ENCODE measurements at places on chromosomes 2 and 18. TPM values are rescaled to one million over a fixed set of nuclear protein-coding genes. Genes with fewer than 3 reads are reported as not detected.

- no peak for DNase-seq
Measured at GRCh38 chr2:181438261-181438660, 18.9 kb upstream of the ITGA4 start.

- DNase-seq = no peak
Measured at GRCh38 chr18:23812546-23813440, 123.5 kb downstream of the LAMA3 start.

The CTDSP1 gene
- polyA plus RNA-seq = 132 TPM

DNA sequence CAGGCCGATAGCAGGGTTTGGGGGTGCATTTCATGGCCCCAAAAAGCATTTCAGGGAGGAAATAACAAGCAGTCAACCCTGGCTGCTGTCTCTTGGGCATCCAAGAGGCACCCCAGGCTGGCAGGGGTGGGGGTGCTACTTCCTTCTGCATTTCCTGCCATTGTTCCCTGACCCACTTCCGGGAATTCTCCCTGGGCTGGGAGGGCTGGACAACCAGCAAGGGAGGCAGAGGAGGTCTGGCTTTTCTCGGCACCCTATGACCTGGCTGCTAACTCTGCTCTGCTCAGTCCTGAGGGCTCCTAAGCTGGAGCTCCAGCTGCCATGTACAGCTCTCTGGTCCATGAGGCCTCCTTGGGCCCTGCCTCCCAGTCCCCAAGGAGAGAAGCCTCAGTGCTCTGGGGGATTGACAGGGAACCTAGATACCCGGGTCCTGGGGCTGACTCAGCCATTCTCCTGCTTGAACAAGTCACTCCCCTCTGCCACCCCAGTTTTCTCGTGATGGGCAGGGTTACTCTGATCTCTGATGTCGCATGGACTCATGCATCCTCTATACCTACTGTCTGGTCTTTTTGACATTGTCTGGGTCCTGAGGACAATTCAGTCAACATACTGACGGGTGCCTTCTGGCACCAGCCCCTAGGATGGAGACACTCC is 47.2 kb downstream of the DYSF start:
- DNase-seq = no peak

The FOXD4L1 gene
- polyA plus RNA-seq = 0.16 TPM

GRCh38 chr2:217943446-217944321 is 59.1 kb downstream of the TNS1 start:
- DNase-seq = no peak

GRCh38 chr18:61216051-61216450 is 117.2 kb upstream of the CDH20 start:
- DNase-seq = no peak

- DNase-seq = no peak
Measured at GRCh38 chr18:63892566-63892965, 5.1 kb downstream of the SERPINB2 start.

- no peak for DNase-seq
Measured at GRCh38 chr2:198383392-198383791, 579.0 kb downstream of the PLCL1 start.

The DSC3 gene
- polyA plus RNA-seq = 5.0 TPM

DNA sequence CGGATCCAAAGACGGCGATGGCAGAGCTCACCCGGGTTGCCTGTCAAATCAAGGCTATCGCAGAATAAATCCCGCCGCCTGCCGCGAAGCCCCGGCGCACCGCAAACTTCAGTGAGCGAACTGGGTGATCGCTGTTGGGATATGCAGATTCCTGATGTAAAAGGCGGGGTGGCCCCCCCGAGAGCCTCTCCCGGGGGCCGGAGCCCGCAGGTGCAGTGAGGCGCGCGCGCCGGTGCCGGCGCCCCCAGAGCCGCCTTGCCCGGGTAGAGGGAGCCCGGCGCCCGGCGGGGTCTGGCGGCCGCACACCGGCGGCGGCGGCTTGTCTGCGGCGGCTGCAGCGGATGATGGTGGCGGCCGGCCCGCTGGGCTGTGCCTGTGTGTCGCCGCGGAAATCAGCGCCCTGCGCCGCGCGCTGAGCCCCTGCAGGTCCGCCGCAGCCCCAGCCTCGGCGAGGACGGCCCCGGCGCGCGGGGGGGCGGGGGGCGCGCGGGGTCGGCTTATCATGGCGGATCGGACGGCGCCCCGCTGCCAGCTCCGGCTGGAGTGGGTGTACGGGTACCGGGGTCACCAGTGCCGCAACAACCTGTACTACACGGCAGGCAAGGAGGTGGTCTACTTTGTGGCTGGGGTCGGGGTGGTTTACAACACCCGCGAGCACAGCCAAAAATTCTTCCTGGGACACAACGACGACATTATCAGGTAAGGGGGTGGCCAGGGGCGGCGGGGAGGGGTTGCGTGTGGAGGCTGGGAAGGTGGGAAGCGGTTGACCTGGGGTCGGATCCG is 1.3 kb downstream of the EML6 start:
- no peak for DNase-seq

- no peak for DNase-seq
Measured at GRCh38 chr2:27000228-27000627, 29.8 kb downstream of the MAPRE3 start.

The TBR1 gene
- not detected for polyA plus RNA-seq

GRCh38 chr2:240219208-240219890 is 78.9 kb upstream of the OTOS start:
- no peak for DNase-seq

GRCh38 chr2:203167751-203168150 is 71.1 kb upstream of the CYP20A1 start:
- DNase-seq = no peak

The UPP2 gene
- 6.7 TPM for polyA plus RNA-seq

DNA sequence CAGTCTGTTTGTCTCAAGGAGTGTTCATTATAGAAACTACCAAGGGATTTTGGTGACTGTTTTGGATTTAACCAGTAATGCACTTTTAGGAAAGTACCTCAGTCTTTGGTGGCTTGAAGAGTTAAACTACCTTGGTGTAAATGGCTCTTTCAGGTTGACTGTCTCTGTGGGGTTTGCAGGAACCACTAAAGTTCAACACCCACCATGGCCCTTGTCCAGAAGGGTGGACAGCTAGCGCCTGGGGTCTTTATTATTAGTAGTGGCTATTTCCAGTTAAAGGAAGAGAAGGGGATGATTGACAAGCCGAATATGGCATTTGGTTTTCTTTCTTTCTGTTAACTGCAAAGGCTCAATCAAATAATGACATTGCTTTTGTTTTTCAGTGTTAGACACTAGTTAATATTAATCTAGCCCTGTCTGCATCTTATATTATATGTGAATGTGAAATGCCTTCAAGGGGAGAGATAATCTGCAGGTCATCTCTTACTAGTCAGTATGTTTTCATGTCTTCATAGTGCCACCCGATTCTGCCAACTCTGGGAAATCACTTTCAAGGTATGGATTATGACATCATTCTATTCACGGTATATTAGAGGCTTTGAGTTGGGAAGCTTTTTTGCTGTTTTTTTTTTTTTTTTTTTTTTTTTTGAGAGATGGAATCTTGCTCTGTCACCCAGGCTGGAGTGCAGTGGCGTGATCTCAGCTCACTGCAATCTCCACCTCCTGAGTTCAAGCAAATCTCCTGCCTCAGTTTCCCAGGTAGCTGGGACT is 56.4 kb downstream of the MAP4K4 start:
- no peak for DNase-seq

The RAMP1 gene
- 9.3 TPM for polyA plus RNA-seq

DNA sequence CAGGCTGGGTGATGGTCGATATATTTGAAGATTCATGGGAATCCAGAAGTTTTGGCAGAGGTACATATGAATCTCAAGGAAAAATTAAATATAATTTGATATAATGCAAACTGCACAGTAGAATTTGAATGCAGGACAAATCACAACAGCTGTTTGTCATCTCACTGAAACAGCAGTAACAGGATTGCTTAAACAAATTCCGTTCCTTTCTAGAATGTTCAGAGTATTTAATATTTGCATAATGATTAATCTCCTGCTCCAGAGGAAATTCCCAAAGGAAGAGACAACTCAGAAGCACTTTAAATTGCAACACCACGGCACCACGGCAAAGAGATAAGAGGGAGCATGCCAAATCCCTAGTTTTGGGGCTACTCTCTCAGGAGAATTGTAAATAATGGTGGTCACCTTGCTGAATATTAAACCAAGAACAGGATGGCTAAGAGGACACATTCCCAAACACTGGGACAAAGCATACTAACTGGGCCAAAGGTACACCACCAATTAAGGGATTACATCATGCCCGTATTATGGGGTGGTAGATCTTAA is 67.8 kb upstream of the MAP4K3 start:
- no peak for DNase-seq

DNA sequence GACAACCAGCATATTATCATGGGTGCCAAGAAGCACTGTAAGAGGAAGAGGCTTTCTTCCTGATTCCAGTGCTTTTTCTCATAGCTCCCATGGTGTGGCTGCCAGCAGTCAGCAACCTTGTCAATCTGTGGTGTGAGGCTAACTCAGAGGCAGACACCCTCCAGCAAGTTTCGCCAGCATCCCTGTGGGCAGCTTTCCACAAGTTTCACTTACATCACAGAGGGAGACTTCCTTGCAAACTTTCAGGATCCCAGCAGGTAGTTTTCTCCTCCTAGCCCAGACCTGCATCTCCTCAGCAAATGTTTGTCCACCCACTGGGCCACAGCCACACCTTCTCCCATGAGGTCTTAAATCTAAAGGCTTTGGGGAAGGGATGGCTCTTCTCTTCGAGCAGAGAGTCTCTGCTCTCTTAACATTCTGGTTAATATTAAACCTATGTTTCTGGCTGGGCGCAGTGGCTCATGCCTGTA is 9.1 kb downstream of the DNAH7 start:
- DNase-seq = no peak

DNA sequence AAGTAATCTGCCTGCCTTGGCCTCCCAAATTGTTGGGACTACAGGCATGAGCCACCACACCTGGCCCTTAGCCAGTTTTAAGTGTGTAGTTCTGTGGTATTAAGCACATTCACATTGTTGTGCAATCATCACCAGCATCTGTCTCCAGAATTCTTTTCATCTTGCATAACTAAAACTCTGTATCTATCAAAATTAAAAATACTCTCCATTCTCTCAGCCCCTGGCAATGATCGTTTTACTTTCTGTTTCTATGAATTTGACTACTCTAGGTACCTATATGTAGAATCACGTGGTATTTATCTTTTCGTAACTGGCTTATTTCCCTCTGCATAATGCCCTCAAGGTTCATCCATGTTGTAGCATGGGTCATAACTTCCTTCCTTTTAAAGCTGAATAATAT is 45.5 kb upstream of the CAVIN2 start:
- DNase-seq = no peak
